ENCODE measurements at places on chromosomes 1 and 21.

GRCh38 chr21:14825514-14825974, 239.3 kb downstream of the NRIP1 start:
- no peak for DNase-seq

DNA sequence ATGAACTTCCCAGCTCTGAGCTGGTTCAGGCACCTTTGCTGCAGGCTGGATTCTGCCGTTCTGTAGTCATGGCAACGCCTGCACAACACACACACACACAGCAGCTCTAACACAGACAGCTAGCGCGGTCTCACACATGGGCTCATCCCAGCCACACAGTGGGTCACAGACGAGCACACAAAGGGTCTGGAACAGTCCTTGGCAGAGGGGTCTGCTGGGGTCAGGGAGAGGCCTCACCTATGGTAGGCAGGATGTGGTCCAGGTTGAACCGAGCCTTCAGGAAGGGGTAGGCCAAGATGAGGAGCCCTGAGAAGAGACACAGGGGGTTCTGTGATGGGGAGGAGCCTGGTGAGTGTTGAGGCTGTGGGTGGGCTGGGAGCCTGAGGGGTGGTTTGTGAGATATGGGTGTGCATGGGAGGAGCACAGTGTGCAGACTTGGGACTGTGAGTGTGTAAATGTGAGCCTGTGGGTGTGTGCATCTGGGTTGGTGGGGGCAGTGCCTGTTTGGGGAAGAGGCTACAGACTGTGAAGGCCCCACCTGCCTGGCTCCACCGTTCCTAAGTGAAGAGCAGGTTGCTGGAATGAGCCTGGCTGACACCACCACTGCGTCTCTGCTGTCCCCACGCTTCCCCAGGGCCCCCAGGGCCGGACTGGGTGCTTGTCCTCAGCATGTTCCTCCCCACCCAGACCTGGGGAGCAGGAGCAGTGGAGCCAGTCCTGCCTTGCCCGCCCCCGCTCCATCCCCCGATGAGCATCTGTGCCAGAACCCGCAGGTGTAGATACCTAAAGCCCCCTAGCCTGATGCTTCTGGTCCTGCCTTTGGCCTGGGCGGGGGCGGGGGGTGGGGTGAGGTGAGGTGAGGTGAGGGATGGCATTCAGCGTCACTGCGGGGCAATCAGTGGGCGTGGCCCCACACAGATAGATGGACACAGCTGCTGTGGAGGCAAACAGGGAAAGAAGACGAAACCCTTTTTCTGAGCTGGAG, 1.5 kb downstream of the KNCN start:
- peak; percentile 22 for DNase-seq

- DNase-seq = peak; percentile 63
Measured at GRCh38 chr1:156489166-156489934, 11.2 kb downstream of the MEF2D start.

- no peak for DNase-seq
Measured at GRCh38 chr1:241101622-241102021, 255.4 kb downstream of the RGS7 start.

DNA sequence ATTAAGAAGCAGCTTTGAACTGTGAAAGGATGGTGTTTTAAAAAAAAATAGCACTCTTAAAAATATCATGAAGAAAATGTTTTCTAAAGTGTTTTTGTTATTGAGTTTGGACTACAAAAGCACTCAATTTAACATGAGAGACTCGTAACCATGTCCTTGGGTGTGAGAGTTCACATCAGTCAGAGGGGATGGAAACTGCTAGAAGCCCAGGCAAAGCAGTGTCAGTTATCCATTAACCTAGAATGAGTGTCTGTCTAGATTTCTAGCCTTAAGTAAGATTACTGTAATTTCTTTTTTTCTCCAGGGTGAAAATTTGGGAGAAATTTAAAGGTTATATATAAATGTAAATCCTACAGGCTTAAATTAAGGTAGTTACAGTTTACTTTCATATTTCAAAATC, 31.7 kb downstream of the SLC5A9 start:
- no peak for DNase-seq

- DNase-seq = no peak
Measured at GRCh38 chr1:119831027-119831426, 19.8 kb upstream of the REG4 start.

DNA sequence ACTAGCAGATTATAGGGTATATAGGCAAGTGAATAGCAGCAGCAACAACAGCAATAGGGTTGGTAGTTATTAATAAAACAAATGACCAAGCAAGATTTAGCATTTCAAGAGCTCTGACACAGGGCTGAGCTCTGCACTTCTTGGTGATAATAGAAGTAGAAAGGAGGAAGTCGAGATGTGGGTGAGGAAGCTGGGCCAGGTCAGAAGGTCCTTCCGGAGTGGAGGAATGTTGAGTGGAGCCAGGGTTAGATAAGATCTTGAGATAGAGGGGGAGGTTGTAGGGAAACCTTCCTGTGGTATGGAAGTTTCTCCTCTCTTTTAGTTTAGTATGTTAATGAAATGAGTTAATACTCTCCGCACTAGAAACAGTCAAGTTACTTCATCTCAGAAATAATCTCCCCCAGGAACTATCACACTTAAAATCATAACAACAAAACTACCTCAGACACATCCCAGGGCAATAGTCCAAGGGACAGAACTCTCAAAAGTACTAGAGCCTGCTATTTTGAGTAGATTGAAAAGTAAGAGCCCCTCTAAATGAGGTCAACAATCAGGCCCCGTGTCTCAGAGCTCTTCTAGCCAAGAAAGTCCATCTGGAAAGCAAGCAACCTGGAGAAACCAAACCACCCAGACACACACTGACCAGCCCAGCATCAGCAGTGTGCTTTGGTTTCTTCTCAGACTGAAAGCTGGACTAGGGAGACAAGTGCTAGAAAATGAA, 45.4 kb upstream of the ATP1B1 start:
- no peak for DNase-seq

- no peak for DNase-seq
Measured at GRCh38 chr1:246532519-246532918, 25.4 kb upstream of the SMYD3 start.

DNA sequence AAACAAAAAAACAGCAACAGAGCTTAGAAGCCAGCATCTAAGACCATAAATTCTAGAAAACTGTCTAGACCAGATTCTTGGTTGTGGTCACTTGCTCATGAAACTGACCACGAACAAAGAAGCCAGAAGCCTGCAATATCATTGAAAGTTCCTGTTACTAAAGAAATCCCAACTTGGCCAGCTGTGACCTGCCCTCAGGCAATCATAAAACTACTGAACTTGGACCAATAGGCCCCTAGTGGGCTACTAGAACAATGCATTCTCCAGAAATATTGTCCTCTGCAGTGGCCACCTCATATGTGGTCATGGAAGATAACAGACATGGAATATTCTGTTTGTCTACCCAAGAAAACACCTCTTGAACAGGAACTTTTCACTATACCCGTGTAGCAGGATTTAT, 87.7 kb downstream of the SPATA17 start:
- no peak for DNase-seq

DNA sequence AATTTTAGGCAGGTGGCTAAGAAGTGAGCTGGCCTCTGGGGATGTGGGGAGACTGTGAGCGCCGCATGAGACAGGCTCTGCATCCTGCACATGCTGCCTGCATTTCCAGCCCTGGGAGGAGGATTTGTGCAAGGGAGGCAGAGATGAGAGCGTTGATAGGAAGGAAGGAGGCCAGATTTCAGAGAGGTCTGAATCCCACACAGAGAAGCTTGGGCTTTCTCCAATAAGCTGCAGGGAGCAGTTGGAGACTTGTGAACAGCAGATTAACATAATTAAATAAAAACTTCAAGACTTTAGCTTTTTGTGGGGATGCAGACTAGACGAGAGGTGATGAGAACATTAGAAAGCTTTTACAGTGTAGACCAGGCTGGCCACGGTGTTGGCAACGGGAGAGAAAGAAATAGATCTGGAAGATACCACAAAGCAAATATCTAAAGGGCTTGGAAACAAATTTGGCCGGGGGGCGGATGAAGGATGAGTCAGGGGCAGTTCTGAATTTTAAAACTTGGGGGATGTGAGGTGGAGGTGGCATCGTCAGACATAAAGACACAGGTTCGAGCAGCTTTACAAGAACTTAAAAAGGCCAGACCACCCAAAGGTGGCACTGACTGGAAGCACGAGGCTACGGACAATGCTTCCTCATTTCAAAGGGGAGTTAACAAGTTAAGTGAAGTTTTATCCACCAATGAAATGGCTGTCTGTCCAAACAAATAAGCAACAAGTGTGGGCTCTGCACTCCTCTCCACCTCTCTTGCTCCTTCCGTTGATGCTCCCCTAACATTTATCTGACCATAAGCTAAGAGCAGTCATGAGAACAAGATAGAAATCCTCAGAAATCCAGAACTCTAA, 57.0 kb downstream of the HIVEP3 start:
- DNase-seq = no peak

- no peak for DNase-seq
Measured at GRCh38 chr1:107359472-107360241, 218.8 kb downstream of the NTNG1 start.

GRCh38 chr1:171258943-171259342, 10.6 kb downstream of the FMO1 start:
- no peak for DNase-seq

DNA sequence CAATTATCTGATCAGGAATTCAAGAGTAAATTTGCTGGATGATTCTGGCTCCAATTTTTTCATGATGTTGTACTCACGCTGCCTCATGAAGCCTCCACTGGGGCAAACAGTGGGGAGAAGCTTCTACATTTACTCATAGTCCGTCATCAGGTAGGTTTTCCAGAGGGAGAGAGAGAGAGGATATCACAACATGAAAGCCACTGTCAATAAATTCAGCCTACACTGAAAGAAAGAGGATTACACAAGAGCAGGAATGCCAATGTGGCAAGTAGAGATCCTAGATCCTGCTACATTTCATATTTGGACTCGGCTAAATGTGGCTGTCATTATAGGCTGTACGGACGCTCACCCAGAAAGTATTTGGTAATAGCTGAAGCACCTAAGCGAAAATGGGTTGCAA, 819.9 kb downstream of the BRINP3 start:
- no peak for DNase-seq
